ENCODE measurements at places on chromosomes 7 and 10.

- H3K27me3 ChIP-seq: no peaks in the 10 kb centered on the region
- no peaks in the 10 kb centered on the region for H3K36me3 ChIP-seq
- no peak overlapping the region for H3K27ac ChIP-seq
- H3K4me1 ChIP-seq: peaks cover 2% of the 10 kb centered on the region
- no peak for DNase-seq
- no peak overlapping the region for H3K4me3 ChIP-seq
Observed at GRCh38 chr10:43417950-43418768, 9.2 kb upstream of the HNRNPF start.

GRCh38 chr10:8296090-8296733 lies 241.7 kb downstream of the GATA3 start:
- no peak for DNase-seq
- no peak overlapping the region for H3K4me3 ChIP-seq
- no peaks in the 10 kb centered on the region for H3K36me3 ChIP-seq

DNA sequence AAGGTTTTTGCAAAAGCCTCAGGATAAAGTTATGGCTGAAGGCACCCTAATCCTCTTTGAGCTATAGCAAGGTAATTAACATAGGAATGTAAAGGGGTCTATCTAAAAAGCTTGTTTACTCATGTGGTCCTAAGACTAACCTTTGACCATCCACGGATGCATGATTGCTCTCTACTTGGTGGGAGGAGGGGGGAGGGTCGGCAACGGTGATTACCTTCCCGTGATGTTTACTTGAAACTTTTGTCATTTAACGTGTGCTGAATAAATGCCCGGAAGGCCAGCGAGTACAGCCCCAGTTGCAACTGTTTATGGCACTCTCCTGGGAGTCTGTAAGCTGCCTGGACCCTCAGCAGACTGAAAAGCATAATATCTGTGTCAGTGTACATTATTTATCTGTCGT lies 78.9 kb upstream of the GPR22 start:
- peaks cover 14% of the 10 kb centered on the region for H3K4me1 ChIP-seq
- no peaks in the 10 kb centered on the region for H3K36me3 ChIP-seq
- H3K27me3 ChIP-seq: no peaks in the 10 kb centered on the region
- H3K27ac ChIP-seq: no peak overlapping the region
- no peak overlapping the region for H3K4me3 ChIP-seq
- no peak for DNase-seq

DNA sequence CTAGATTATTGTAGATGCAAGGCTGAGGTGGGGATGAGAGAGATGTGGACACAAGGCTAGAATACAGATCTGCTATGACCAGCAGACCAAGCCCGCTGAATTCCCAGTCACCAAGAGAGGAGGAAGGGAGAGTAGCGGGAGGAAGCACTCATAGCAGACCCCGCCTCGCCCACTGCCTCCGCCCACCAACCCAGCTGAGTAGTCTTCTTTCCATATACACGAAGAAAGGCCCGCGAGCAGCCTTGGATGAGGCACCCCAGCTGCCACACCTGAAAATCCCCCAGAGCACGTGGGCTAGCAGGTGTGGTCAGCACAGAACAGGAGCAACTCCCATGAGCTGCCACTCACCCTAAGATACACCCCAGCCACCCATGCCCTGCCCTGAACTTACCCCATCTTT lies 7.9 kb upstream of the H2BK1 start:
- no peak for DNase-seq
- H3K27me3 ChIP-seq: no peaks in the 10 kb centered on the region
- peaks cover 55% of the 10 kb centered on the region for H3K36me3 ChIP-seq
- no peak overlapping the region for H3K4me3 ChIP-seq

DNA sequence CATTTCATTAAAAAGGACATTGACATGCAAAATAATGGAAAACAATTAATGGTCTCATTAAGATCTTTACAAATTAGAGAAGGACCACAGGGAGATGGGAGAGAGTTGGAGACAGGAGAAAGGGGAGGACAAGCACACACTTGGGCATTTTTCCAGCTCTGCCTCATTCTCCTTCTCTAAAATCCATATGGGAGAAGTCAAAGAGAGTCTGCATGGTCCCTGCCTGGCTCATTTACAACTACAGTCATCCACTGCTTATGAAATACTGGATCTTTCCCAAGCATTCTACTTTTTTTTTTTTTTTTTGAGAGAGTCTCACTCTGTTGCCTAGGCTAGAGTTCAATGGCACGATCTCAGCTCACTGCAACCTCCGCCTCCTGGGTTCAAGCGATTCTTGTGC lies 518.9 kb upstream of the CELF2 start:
- H3K4me3 ChIP-seq: no peak overlapping the region
- no peaks in the 10 kb centered on the region for H3K4me1 ChIP-seq
- no peak overlapping the region for H3K27ac ChIP-seq
- no peaks in the 10 kb centered on the region for H3K27me3 ChIP-seq

- no peaks in the 10 kb centered on the region for H3K4me1 ChIP-seq
- no peak overlapping the region for H3K4me3 ChIP-seq
- no peak for DNase-seq
- no peaks in the 10 kb centered on the region for H3K36me3 ChIP-seq
- no peaks in the 10 kb centered on the region for H3K27me3 ChIP-seq
Observed at GRCh38 chr7:46859963-46860475, 721.9 kb downstream of the TNS3 start.

- H3K27ac ChIP-seq: no peak overlapping the region
- H3K4me1 ChIP-seq: peaks cover 1% of the 10 kb centered on the region
- no peaks in the 10 kb centered on the region for H3K27me3 ChIP-seq
- peaks cover 11% of the 10 kb centered on the region for H3K36me3 ChIP-seq
- no peak overlapping the region for H3K4me3 ChIP-seq
Observed at GRCh38 chr10:69345890-69346474, 67.7 kb downstream of the HK1 start.

- H3K27ac ChIP-seq: peak overlapping the region; percentile 91
- H3K4me1 ChIP-seq: peaks cover 41% of the 10 kb centered on the region
Observed at GRCh38 chr7:36659172-36659516, 65.2 kb downstream of the AOAH start.

DNA sequence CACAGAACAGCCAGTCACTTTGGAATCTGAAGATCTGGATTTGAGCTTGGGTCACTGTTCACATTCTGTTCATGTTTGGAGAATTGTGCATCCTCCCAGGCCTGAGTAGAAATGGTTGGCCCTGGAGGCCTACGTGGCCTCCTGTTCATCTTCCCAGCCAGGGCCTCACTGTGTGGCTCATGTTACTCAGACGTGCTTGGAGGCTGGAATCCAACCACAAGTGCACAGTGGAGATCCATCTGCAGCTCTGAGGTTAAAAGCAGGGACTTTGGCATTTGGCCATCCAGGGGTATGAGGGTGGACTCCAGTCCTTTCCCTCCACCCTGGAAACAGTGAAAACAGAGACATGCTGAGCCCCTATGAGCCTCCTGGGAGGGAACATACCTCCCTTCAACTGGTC lies 709.0 kb upstream of the IGFBP3 start:
- no peaks in the 10 kb centered on the region for H3K27me3 ChIP-seq
- H3K27ac ChIP-seq: no peak overlapping the region
- no peak overlapping the region for H3K4me3 ChIP-seq
- no peaks in the 10 kb centered on the region for H3K36me3 ChIP-seq

DNA sequence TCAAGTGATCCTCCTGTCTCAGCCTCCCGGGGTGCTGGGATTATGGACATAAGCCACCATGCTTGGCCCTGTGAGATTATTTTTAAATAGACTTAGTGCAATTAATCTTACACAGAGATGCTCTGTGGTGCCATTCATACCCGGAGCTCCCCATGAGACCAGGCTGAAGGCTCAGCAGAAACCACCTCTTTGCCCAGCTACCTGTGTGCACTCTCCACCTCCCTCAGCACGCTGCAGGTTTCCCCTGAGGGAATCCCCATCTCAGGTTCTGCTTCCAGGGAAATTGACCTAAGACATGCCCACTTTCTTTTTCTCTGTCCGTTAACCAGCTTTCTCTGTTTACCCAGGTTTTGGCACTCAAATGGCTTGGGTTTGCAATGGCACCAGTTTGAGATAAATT lies 260.5 kb downstream of the SFMBT2 start:
- DNase-seq: no peak
- H3K4me1 ChIP-seq: no peaks in the 10 kb centered on the region
- no peak overlapping the region for H3K4me3 ChIP-seq
- no peaks in the 10 kb centered on the region for H3K36me3 ChIP-seq
- H3K27ac ChIP-seq: no peak overlapping the region
- H3K27me3 ChIP-seq: no peaks in the 10 kb centered on the region

DNA sequence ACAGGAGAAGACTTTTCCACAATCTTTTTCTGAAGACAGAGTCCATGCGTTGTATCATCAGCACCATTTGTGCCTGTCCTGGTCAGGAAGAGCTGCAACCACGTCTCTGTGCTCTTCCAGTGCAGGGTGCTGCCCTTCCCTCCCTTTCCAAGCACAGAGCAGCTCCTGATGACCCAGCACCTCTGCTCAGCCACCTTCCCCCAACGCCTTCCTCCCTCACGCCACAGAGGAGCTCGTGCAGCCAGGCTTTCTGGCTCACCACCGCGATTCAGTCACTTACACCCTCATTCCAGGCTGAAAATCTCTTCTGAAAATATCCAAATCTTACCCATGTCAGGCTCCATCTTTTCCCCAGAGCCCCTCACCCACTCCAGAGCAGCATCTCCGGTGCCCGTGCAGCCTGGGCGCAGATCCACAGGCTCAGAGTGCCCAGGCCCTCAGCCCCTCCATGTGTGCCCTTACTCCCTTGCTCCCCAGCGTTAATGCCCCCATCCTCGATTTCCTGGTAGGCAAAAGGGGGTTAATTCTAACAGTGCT lies 181.5 kb downstream of the DIP2C start:
- no peak for DNase-seq
- no peak overlapping the region for H3K4me3 ChIP-seq
- H3K36me3 ChIP-seq: peaks cover 22% of the 10 kb centered on the region

- H3K4me3 ChIP-seq: no peak overlapping the region
- no peaks in the 10 kb centered on the region for H3K27me3 ChIP-seq
- DNase-seq: no peak
- no peaks in the 10 kb centered on the region for H3K36me3 ChIP-seq
- no peak overlapping the region for H3K27ac ChIP-seq
- H3K4me1 ChIP-seq: no peaks in the 10 kb centered on the region
Observed at GRCh38 chr10:129097776-129098330, 369.2 kb upstream of the MGMT start.

- H3K36me3 ChIP-seq: no peaks in the 10 kb centered on the region
- DNase-seq: no peak
- H3K27ac ChIP-seq: no peak overlapping the region
- H3K4me3 ChIP-seq: no peak overlapping the region
- H3K4me1 ChIP-seq: peaks cover 3% of the 10 kb centered on the region
Observed at GRCh38 chr10:43452356-43452914, 15.5 kb downstream of the ZNF487 start.

DNA sequence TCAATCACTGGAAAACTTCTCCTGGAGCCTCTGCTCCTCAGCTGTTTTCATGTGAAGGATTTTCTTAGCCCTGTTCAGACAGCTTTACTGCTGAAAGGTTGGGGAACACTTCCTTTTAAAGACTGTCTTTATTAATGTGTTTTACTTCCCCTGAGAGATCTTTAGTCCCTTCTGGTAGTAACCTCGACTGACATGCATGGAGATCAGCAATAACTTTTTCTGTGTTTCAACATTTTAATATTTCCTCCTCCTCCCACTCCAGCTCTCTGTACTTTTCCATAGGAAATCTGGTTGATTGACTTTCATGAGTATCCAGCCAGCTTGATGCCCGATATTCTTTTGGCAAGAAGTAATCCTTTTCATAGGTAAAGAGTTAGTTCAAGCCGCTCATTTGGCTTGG lies 62.7 kb upstream of the STRIP2 start:
- no peaks in the 10 kb centered on the region for H3K27me3 ChIP-seq
- no peak overlapping the region for H3K27ac ChIP-seq

DNA sequence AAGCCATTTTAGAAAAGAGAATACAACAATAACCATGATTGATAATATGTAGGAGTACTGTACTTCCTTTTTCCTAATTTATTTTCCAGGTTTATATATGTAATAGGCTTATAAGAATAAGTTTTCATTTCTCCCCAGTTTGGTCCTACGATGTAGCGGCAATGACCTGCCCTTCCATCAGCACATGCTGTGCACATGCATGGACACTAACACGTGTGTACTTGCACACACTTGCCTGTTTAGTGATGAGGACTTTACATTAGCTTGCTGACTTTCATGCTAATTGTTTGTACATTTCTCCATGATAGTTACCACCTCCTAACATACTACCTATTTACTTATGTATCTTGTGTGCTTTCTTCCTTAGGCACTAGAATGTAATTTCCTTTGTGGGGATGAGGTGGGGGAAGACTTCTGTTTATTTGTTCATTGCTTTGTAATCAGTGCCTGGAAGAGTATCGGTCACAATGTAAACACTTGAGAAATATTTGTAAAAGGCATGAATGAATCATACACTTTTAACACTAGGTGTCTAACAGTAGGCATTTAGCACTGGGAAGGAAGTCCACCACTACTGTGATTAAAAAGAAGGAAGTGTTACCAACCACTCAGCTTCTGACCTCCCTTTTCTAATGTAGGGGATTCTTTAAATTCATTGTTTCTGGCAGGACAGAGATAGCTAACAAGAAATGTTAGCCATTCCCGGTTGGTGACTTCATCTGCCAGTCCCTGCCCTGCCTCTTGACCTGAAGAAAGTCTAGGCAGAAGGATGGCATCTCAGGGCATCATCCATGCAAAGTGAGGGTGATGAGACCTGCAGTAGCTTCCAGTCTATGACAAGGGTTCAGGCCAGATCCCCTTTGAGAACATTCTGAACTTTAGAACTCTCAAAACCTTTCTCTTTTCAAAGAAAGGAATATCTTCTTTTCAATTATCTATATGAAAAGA lies 120.2 kb upstream of the RAB18 start:
- no peak overlapping the region for H3K4me3 ChIP-seq
- H3K27ac ChIP-seq: no peak overlapping the region
- H3K4me1 ChIP-seq: no peaks in the 10 kb centered on the region
- no peak for DNase-seq
- H3K27me3 ChIP-seq: no peaks in the 10 kb centered on the region

DNA sequence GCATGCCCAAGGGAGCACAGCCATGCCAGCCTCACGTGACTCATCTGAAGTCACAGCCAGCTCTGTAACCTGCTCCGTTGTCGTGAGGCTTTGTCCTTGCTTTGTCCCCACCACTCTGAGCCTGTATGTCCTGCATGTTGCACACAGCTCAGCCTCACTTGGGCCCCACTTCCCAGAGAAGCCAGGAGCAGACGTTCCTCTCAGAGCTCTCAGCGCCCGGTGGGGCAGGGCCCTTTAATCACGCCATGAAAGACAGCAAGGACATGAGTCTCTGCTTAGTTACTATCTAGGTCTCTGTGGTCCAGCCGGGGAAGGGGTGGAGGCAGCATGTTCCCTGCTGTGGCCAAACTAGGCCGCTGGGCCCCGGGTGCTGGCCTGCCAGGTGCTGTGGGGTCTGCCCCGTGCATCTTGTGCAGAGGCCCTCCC lies 127.4 kb upstream of the FAM20C start:
- no peak overlapping the region for H3K27ac ChIP-seq
- H3K4me1 ChIP-seq: peaks cover 2% of the 10 kb centered on the region
- H3K4me3 ChIP-seq: no peak overlapping the region
- DNase-seq: no peak
- no peaks in the 10 kb centered on the region for H3K36me3 ChIP-seq

All from neuronal stem cell (in vitro differentiated cells).